ENCODE measurements at places on chromosomes 1 and 21. TPM values are rescaled to one million over a fixed set of nuclear protein-coding genes. Genes with fewer than 3 reads are reported as not detected.

WNT3A gene
- not detected for total RNA-seq

MX1 gene
- total RNA-seq, result 109 TPM

C4BPB gene
- 1.2 TPM for total RNA-seq

KCNT2 gene
- total RNA-seq, result not detected

GRCh38 chr1:11204396-11205190 lies 15.4 kb downstream of the ANGPTL7 start:
- no peaks in the 10 kb centered on the region for H3K4me1 ChIP-seq
- no peak overlapping the region for H3K4me3 ChIP-seq
- H3K27me3 ChIP-seq, result no peaks in the 10 kb centered on the region
- DNase-seq, result no peak
- no peak overlapping the region for H3K27ac ChIP-seq

DNA sequence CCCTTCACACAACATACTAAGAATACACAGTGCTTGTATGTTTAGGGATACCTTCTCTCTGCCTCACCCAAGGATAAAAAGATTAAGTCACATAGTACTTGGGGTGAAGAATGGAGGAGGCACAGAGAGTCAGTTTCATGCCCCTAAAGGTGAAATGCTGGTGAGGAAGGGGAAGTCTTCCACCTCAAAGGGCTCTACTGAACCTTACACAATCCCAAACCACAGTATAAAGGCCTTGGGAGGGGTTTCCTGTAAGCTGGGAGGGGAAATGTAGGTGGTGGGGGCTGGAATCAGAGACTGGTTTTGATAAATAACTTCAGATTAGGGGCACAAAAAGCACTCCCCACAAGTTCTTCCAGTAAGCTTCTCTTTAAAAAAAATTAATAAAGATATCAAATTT lies 3.5 kb downstream of the MINDY1 start:
- DNase-seq, result no peak
- no peaks in the 10 kb centered on the region for H3K27me3 ChIP-seq
- no peak overlapping the region for H3K4me3 ChIP-seq

- H3K27me3 ChIP-seq, result no peaks in the 10 kb centered on the region
- H3K4me3 ChIP-seq, result peak overlapping the region; percentile 83
- H3K27ac ChIP-seq, result peak overlapping the region; percentile 29
- DNase-seq, result no peak
- peaks cover 9% of the 10 kb centered on the region for H3K4me1 ChIP-seq
Observed at GRCh38 chr1:52928015-52928404, 934 bp downstream of the SCP2 start.

- H3K27ac ChIP-seq, result no peak overlapping the region
- H3K27me3 ChIP-seq, result peaks cover 11% of the 10 kb centered on the region
- no peak for DNase-seq
- H3K36me3 ChIP-seq, result no peaks in the 10 kb centered on the region
Observed at GRCh38 chr1:158572226-158572625, 1.8 kb upstream of the OR6P1 start.

DNA sequence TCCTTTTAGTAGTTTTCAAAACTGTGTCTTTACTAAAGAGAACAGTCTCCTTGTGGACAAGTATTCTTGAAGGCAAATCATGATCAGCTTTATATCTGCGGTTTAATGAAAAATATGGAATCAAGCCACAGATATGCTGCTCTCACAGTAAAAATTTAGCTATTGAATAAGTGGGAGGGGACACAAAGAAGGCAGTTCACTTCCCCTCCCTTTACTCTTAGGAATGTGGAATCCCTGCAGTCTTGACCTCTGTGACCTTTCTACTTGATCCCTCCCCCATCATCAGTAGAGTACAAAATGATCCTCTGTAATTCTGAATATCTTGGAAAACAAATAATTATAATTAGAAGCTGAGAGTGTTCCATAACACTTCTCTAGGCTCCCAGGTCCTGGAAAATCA lies 136.7 kb upstream of the HOOK1 start:
- no peaks in the 10 kb centered on the region for H3K36me3 ChIP-seq
- no peak overlapping the region for H3K27ac ChIP-seq
- no peak for DNase-seq
- H3K27me3 ChIP-seq, result no peaks in the 10 kb centered on the region
- no peak overlapping the region for H3K4me3 ChIP-seq

GRCh38 chr21:42417533-42417932 lies 13.8 kb downstream of the UBASH3A start:
- peak overlapping the region; percentile 83 for H3K27ac ChIP-seq
- DNase-seq, result no peak
- H3K4me1 ChIP-seq, result peaks cover 83% of the 10 kb centered on the region
- peaks cover 85% of the 10 kb centered on the region for H3K36me3 ChIP-seq
- H3K4me3 ChIP-seq, result no peak overlapping the region
- H3K27me3 ChIP-seq, result no peaks in the 10 kb centered on the region

DNA sequence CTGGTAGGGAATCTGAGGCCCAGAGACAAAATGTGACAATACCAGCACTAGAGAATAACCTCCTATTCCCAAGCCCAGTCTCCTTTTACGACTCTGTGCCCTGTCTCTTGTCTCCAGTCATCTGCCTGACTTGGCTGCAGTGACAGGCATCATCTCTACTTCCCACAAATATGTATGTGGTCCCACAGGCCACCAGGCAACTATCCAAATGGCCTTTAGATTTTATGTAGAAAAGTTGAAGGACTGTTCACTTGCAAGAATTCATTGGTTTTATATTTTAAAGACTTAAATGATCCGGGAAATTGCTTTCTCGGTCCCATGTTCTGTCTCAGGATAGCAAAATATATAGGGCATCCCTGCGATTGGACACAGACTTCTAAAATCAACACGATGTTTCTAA lies 11.6 kb downstream of the KRTAP24-1 start:
- no peaks in the 10 kb centered on the region for H3K4me1 ChIP-seq
- H3K27ac ChIP-seq, result no peak overlapping the region
- DNase-seq, result no peak
- H3K4me3 ChIP-seq, result no peak overlapping the region
- peaks cover 3% of the 10 kb centered on the region for H3K27me3 ChIP-seq

Measured in activated naive CD8-positive, alpha-beta T cell treated with anti-CD3 and anti-CD28 coated beads for 36 hours (primary cell).